ENCODE measurements at places on chromosomes 13 and 19. TPM values are rescaled to one million over a fixed set of nuclear protein-coding genes. Genes with fewer than 3 reads are reported as not detected.

GRCh38 chr19:10543420-10544241 is at the start of gene ATG4D:
Gene ATG4D, plus strand, starts transcription at chr19:10543904. Its CDS starts 187 bp downstream, at chr19:10544091.
- peak; percentile 93 for DNase-seq

Gene SPACA4
- not detected for total RNA-seq

DNA sequence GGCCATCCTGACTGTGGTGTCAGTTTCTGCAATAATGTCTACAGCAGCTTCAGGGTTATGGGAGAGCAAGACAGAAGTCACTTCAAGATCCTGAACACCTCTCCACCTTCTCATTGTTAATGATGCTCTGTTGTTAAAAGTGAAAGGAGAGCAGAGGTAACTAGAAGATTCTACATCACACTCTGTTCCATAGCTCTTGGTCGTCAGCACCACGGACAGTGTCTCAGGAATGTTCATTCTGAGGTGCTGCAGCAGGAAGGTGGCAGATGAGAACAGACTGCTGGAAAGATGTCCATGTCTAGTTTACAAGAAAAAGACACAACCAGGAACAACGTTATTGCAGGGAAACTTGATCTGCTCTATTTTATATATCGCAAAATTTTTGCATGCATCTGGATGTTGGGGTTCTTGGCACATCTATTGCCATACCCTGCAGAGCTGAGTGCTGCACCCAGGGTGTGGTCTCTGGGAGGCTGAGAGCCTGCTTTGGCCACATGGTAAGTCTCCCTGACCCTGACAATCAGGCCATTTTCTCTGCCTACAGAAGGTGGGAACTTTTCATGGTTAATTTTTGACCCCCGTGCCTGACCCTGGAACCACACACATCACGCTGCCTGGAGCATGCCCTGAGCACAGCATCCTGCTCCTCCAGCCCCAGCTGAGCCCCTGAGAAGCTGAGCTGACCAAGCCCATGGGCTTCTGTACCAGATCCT is 12.7 kb downstream of the CEACAM21 start:
- peak; percentile 47 for DNase-seq

DNA sequence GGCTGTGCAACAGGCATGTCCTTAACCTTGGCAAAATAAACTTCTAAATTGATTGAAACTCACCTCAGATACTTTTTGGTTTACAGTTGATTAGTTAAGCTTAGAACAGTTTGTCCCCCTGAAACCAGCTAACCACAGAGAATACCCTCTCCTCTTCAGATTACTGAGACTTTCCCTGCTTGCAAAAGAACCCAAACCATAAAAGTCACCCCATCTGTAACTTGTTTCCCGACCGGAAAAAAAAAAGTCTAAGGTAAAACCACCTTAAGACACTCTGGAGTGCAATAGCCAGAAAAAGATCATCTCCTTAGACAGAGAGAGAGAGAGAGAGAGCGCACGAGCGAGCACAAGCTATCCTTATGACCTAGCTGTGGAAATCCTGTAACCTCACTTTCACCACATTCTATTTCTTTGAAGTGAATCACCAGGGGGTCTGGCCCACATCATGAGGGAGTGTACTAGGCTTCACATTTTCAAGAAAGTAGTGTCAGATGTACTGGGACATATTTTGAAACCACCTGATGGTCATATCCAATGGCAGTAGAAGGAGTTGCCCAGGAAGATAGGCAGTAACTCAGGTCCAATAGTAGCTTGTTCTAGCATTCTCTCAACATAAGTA is 11.1 kb upstream of the GTF2F2 start:
- DNase-seq: peak; percentile 41

- DNase-seq: no peak
Observed at GRCh38 chr19:46952874-46953273, 66.8 kb upstream of the NPAS1 start.

All from hepatocyte (in vitro differentiated cells).